ENCODE measurements at places on chromosomes 7 and 10.

DNA sequence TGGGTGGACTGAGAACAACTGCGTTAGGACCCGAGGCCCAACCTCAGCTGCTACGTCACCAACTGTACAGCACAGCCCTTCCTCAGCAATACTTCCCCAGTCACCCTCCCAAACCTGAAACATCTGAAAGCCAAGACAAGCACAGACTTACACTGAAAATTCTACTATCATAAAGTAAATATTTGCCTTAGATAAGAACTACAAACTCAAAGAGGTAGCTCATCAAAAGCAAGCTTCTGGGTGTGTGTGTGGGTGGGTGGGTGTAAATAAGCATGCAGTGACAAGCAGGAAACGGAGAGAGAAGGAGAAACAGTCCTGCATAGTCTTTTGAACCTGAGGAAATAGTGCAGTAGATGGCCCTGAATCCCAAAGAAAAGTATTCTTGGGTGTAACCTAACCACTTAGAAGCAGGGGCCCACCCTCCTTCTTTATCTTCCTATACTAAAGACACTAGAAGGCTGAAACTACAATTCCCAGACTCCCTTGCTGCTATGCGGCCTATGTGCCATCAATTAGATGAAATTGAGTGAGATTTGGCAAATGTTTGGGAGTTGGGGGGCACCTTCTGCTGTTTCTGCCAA, 18.7 kb downstream of the SLC25A13 start:
- no peak for DNase-seq

DNA sequence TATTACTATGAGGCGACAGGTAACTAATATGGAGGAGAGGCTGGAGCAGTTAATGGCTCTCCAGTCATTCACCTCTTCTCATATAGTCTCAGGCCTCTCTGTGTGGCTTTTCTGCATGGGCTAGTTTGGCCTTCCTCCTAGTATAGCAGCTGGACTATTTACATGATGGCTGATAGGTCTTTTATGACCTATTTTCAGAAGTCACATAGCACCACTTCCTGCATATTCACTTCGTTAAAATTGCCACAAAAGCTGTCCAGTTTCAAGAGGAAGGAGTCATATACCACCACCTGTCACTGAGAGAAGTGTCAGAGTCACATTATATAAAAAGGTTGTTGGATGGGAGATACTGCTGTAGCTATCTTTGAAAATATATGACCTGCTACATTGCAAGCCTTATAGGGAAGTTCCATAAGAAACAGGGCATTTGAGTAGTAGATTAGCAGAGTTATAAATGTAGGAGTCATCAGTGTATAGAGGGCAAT, 8.0 kb upstream of the DMTF1 start:
- DNase-seq, result no peak

DNA sequence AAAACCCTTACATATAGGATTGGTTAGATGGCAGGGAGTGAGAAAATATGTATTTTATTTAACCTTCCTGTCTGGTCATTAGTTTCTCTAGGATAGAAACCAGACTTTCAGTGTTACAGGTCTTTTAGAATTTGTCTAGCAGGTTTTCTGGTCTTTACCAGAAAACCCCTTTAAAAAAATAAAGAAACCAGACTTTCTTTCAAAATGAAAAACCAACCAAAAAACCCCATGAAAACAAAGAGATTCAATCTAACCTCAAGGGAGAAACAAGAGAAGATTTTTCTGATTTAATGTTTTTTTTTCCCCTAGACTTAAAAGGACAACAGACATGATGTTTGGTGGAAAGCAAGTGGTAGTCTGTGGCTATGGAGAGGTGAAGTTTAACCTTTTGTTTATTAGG, 28.7 kb upstream of the STRIP2 start:
- DNase-seq, result no peak

DNA sequence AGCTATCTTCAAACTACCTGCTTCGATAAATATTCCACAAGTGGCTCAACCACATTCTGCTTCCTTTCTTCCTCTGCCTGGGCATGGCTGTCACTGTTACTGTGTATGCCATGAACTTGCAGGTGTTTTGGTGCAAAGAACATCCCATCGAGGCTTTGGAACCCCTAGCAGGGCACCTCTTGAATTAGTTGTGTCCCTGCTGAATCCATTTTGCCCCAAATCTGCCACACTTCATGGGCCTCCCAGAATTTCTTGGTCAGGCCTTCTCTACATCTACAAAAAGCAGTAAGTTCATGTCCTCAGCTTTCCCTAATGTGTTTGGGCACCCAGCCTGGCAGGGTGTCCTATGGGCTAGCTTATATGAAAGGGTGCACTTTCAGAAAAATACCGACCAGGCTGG, 53.6 kb downstream of the AKR1B1 start:
- no peak for DNase-seq

DNA sequence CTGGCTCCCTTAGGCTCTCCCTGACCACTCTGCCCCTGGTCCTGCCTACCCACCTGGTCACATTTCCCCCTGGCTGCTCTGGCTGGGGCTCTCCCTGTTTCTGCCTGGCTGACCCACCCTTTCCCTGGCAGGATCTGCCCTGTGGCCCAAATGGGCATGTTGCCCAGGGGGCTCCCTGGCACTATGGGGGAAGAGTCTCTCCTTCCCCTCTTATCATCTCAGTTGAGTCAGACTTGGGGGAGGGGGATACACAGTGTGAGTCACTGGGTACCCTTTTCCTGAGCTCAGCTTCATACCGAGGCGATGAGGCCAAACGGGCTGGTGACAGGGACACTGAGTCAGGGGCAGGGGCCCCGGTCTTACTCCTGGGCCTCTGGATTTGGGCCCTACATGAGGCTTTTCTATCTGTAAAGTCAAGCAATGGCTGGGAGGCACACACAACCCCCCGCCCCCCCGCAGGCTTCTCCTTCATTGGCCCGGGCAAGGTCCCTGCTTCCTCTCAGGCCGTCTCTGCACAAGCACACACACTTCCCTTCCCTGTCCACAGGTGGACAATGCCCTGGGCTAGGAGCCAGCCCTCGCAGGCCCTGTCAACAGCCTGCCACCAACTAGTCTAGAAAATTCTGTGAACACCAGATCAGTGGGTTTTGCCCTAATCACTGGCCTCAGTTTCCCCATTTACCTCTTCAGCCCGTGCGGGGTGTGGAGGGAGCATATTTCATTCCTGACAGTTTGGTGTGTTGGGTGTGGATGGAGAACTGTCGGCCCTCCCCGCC, 627 bp upstream of the FLNC start:
- DNase-seq, result no peak

DNA sequence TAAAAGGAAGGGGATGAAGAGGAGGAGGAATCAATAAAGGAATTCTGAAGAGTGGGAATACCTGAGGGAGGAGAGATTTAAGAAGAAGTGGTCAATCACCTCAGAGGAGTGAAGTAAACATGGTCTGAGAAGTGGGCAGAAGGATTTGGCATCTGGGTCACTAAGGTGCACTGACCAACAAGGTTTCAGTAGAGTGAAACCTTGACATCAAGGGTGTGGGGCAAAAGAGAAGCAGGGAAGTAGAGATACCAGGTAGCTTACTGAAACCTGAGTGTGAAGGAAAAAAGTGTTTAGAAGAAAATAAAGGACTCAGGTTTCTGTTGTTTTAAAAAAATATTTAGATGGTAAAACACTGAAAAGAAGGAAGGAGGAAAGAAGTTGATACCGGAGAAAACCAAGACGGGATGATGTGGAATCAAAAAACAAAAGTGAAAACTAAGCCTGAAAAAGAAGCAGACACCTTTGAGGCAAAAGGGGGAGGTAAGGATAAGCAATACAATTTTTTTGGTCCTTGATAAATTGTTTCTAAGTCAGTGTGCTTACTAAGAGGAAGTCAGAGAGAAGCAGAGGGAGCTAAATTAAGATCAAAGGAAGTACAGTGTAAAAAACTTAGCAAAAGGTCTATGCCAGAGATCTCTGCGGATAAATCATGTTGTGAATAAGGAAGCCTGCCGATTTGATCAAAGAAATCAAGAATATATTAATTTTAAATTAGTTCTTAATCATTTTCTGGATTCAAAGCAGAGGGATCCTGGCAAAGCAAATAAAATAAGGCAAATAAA, 137.2 kb upstream of the GPR22 start:
- no peak for DNase-seq

- DNase-seq, result peak; percentile 95
Observed at GRCh38 chr10:43128958-43129706, 9.1 kb upstream of the CSGALNACT2 start.

DNA sequence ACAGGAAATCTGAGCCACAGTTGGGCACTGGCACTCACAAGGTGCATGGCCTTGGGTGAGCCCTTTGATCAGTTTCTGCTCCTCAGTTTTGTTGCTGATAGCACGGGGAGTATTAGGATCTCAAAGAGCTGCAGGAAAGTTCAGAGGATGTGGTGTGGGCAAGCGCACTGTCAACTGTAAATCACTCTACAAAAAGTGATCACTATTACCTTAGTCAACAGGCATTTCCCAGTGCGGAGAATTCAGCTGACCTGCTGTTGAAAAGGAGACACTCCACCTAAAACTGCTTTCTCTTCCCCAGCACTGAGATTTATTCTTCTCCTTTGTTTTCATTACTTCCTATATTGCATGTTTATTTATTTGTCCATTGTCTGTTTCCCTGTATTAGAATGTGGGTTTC, 331.0 kb downstream of the PRPF18 start:
- DNase-seq, result no peak

- DNase-seq, result no peak
Observed at GRCh38 chr10:54749623-54750022, 51.4 kb downstream of the PCDH15 start.

GRCh38 chr10:78992333-78992732, 76.4 kb upstream of the ZMIZ1 start:
- DNase-seq, result no peak

DNA sequence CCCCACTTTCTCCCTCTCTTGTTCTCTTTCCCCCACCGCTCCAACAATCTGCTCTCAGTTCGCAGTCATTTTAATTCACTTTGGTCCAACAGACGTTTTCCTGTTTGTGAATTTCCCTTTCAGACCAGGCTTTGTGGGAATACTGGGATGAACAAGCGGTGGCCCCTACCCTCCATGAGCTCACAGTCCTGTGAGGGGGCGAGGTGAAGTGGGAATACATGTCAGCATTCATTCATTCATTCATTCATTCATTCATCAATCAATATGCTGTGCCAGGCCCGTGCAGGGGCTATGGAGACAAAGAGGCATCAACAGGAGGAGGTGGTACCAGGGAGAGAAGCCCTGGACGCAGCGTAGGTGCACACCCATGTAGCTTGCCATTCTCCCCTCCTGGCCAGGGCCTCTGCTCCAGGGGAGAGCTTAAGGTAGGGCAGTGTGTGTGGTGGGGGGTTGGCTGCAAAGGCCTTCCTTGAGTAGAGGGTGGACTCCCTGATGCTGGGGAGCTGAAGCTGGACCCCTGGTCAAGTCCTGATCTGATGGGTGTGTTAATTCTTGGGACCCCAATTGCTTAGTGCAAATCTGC, 16.1 kb downstream of the PRF1 start:
- DNase-seq, result no peak

- no peak for DNase-seq
Observed at GRCh38 chr7:13327669-13328068, 640.2 kb downstream of the ARL4A start.

DNA sequence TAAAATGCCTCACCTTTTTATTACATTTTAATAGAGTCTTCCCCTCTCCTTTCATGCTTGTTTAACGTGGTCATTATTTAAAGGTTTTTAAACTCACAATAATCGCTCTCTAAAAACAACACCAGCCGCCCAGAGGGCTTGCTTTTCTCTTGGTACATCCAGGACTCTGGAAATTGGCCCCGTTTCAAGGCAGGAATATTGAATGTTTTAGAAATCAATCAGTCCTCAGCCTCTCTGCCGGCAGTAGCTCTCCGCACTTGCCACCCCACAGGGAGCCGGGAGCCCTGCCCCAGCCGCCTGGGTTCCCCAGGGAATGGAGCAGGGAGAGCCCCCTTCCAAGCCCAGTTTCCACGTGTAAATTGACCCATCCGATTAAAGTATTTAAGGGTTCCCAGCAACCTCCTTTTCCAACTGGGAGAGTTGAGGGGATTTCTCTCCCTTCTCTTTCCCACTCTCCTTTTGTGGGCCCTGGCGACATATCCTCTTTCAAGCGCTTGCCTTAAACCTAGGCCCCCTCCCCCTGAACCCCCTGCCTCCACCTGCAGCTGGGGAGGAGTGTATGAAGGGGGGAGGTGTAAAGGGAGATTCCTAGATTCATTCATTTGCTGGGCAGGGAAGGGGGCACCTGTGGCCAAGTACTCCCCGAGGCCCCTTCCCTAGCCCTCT, 1.9 kb downstream of the FGF8 start:
- no peak for DNase-seq

GRCh38 chr7:129616530-129616929, 5.0 kb downstream of the NRF1 start:
- DNase-seq, result no peak

- peak; percentile 63 for DNase-seq
Observed at GRCh38 chr10:5958077-5958476, 19.3 kb downstream of the IL15RA start.

DNA sequence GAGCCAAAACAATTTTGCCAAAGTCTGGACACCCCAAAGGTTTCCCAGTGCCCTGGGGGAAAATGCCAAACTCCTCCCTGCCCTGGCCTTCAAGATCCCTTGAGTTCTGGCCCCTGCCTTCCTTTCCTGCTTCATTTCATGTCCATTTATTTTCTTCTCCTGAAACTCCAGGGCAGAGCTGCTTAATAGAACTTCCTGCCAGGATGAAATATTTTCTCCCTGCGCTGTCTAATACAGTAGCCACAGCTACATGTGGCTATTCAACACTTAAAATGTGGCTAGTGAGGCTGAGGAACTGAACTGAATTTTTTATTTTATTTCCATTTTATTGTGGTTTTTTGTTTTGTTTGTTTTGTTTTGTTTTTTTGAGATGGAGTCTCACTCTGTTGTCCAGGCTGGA, 49.6 kb downstream of the COL13A1 start:
- no peak for DNase-seq

- DNase-seq, result no peak
Observed at GRCh38 chr10:116873134-116873533, 23.8 kb downstream of the ENO4 start.

DNA sequence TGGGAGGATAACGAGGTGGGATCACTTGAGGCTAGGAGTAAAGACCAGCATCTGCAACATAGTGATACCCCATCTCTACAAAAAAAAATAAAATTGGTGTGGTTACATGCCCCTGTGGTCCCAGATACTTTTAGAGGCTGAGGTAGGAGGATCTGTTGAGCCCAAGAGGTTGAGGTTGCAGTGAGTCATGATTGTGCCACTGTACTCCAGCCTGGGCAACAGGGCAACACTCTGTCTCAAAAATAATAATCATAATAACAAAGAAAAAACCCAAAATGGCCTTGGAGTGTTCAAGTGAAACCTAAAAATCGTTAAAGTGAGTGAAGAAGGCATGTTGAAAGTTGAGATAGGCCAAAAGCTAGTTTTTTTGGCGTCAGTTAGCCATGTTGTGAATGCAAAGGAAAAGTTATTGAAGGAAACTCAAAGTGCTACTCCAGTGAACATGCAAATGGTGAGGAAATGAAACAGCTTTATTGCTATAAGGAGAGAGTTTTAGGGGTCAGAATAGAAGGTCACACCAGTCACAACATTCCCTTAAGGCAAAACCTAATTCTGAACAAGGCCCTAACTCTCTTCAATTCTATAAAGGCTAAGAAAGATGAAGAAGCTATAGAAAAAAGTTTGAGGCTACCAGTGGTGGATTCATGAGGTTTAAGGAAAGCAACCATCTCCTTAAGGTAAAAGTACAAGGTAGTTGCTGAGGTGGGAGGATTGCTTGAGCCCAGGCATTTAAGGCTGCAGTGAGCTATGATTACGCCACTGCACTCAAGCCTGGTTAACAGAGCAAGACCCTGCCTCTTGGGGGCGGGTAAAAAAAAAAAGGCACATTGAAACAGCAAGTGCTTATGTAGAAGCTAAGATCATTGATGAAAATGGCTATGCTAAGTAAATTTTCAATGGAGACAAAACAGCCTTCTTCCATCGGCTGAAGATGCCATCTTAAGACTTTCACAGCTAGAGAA, 45.4 kb upstream of the STOX1 start:
- no peak for DNase-seq

Data from HFF-Myc (cell line).